Liver (tissue), 10 donors: ENCODE measurements at places on chromosomes 12 and 14. TPM values are rescaled to one million over a fixed set of nuclear protein-coding genes. Genes with fewer than 3 reads are reported as not detected.
A peak's percentile ranks its signal among the peaks of the same experiment; 100 is the strongest.

Gene TEX52
- total RNA-seq: not detected

DNA sequence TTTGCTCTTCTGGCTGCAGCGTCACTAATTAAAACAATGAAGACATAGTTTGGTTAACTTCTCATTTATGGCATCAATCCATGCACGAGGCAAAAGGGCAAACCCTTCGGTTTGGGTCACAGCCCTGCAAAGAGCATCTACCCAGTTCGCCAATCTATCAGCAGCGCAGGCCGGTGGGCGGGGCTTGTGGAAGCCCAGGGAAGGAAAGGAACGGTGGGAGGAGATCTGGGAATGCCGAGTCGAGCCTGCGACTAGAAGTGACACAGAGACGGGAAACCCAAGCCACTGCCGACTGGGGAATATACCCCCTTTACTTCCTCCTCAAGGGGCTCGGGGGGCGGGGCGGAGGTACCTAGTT lies 466 bp downstream of the KICS2 start:
- peak; percentile 78 for DNase-seq
- H3K4me1 ChIP-seq: peaks cover 11% of the 10 kb centered on the region
- no peaks in the 10 kb centered on the region for H3K27me3 ChIP-seq
- peak overlapping the region; percentile 91 for H3K27ac ChIP-seq
- H3K36me3 ChIP-seq: no peaks in the 10 kb centered on the region
- H3K4me3 ChIP-seq: peak overlapping the region; percentile 81

GRCh38 chr12:82097877-82098276 lies 260.3 kb downstream of the CCDC59 start:
- H3K27ac ChIP-seq: no peak overlapping the region
- no peak overlapping the region for H3K4me3 ChIP-seq

- no peak for DNase-seq
- H3K27me3 ChIP-seq: no peaks in the 10 kb centered on the region
- H3K4me3 ChIP-seq: no peak overlapping the region
- no peak overlapping the region for H3K27ac ChIP-seq
Measured at GRCh38 chr14:85402569-85403162, 127.3 kb upstream of the FLRT2 start.

DNA sequence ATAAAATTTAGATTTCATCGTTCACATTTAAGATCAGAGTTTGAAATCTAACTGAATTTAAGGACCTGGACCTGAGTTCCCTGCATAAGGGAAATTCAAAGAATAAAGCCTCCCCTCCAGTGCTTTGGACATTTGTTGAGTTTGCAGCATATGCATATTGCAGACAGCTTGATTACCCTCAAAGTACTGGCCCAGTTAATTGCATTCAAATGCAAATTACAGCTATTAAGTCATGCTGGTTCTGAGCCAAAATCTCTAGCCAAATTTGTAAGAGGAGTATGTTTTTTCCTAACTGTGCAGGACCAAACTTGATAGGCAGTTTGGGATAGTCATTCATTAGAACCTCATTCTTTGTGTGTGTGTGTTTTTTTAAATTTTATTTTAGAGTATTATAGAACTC lies 9.1 kb upstream of the KIF21A start:
- DNase-seq: no peak
- no peak overlapping the region for H3K4me3 ChIP-seq
- no peaks in the 10 kb centered on the region for H3K36me3 ChIP-seq
- no peak overlapping the region for H3K27ac ChIP-seq

DNA sequence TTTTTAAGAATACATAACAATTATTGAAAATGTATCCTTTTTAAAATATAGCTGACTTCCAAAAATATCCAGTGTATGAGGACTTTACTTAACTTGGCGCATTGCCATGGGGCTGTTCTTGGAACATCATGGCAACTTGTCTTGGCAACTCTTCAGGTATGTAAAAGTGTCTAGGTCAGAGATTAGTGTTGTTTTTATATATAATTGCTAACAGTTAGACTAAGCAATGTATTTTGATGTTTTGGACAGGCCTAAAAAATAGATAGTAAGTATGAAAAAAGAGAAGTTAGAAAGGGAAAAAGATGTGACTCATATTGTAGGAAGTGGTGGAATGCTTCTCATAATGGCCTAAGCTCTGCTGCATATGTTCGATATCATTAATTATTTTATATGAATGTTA lies 70.9 kb downstream of the MON2 start:
- no peak overlapping the region for H3K4me3 ChIP-seq
- DNase-seq: no peak
- peaks cover 2% of the 10 kb centered on the region for H3K36me3 ChIP-seq
- no peak overlapping the region for H3K27ac ChIP-seq

DNA sequence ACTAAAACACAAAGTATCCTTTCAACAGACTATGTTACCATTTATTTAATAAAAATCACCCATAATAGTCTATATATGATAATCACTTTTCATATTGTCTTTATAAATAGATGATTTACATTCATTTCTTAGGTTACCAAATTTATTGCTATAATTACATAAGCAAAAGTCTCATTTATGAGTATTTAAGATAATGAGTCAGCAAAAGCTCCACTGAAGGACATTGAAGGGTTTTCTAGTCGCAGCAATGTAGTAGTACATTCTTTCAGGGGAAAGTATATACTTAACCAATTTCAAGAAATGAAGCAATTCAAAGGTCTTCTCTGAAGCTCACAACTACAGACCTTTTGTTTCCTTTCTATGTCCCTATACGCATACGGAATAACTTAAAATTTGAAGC lies 110.9 kb downstream of the NOVA1 start:
- no peak overlapping the region for H3K4me3 ChIP-seq
- DNase-seq: no peak
- H3K36me3 ChIP-seq: no peaks in the 10 kb centered on the region
- no peak overlapping the region for H3K27ac ChIP-seq
- H3K4me1 ChIP-seq: no peaks in the 10 kb centered on the region

Gene CNPY2
- total RNA-seq: 24.6 TPM

- no peak overlapping the region for H3K27ac ChIP-seq
- peaks cover 5% of the 10 kb centered on the region for H3K4me1 ChIP-seq
- DNase-seq: no peak
- peaks cover 3% of the 10 kb centered on the region for H3K36me3 ChIP-seq
Measured at GRCh38 chr14:66920196-66920595, 269.0 kb upstream of the GARIN2 start.

Gene LIN7A
- total RNA-seq: 9.7 TPM

- no peaks in the 10 kb centered on the region for H3K4me1 ChIP-seq
- H3K36me3 ChIP-seq: no peaks in the 10 kb centered on the region
- H3K27ac ChIP-seq: no peak overlapping the region
- no peaks in the 10 kb centered on the region for H3K27me3 ChIP-seq
Measured at GRCh38 chr14:66105815-66106214, 380.4 kb upstream of the CCDC196 start.

DNA sequence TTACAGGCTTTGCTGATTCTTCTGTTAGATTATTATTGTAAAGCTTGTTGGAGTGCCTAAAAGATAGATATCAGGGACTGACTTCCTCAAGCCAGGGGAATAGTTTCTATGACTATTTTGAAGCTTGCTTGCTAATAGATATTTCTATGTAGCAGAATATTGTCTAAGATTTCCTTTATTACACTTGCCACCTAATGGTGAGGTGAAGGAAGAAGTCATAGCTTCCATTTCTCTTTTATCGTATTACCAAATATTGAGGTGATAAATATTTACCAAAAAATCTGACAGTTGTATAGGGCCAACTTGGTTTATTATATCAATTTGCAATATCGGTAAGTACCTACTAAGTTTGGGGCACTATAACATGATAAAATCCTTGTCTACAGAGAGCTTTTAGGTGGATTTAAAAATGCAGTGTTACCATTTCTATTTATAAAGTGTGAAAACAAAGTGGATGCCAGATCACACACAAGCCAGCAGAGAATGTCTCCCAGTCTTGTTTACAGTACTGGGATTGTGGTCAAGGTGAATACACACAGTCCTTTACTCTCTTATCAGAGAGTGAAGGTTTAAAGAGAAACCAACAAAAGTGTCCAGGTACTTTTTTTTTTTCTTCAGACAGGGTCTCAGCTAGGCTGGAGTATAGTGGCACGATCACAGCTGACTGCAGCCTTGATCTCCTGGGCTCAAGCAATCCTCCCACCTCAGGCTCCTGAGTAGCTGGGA lies 137.9 kb downstream of the IGF1 start:
- DNase-seq: no peak
- H3K27ac ChIP-seq: peak overlapping the region; percentile 66
- no peaks in the 10 kb centered on the region for H3K27me3 ChIP-seq
- H3K4me3 ChIP-seq: no peak overlapping the region
- H3K4me1 ChIP-seq: peaks cover 9% of the 10 kb centered on the region
- H3K36me3 ChIP-seq: no peaks in the 10 kb centered on the region

DNA sequence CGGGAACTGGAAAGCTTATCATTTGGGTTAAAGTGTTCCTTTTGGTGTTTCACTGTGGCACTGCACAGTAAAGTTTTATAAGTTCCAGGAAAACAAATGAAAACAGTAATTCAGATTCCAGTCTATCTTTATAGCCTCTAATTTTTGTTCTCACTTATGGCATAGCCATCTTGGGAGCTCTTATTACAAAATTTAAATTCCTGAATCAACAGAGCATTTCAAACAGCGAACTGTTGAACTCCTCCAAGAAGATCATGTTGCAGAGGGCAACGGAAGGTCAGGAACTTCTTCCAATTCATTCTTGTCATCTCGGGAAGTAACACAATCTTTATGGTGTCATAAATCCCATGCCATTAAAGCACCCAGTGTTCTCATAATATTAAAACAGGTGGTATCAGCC lies 229.1 kb downstream of the KCNC2 start:
- H3K36me3 ChIP-seq: no peaks in the 10 kb centered on the region
- H3K4me1 ChIP-seq: peaks cover 24% of the 10 kb centered on the region
- no peak for DNase-seq
- H3K27me3 ChIP-seq: no peaks in the 10 kb centered on the region
- H3K4me3 ChIP-seq: no peak overlapping the region

Gene STRAP
- 41.0 TPM for total RNA-seq

GRCh38 chr12:67659292-67659691 lies 10.7 kb downstream of the DYRK2 start:
- H3K4me3 ChIP-seq: no peak overlapping the region
- no peaks in the 10 kb centered on the region for H3K27me3 ChIP-seq
- peaks cover 12% of the 10 kb centered on the region for H3K36me3 ChIP-seq

- H3K4me3 ChIP-seq: no peak overlapping the region
- H3K4me1 ChIP-seq: no peaks in the 10 kb centered on the region
- H3K36me3 ChIP-seq: no peaks in the 10 kb centered on the region
- no peak overlapping the region for H3K27ac ChIP-seq
Measured at GRCh38 chr12:92385296-92385695, 239.7 kb upstream of the BTG1 start.

GRCh38 chr14:50864946-50865345 lies 6.9 kb upstream of the ABHD12B start:
- peaks cover 5% of the 10 kb centered on the region for H3K4me1 ChIP-seq
- DNase-seq: no peak
- H3K27me3 ChIP-seq: no peaks in the 10 kb centered on the region

DNA sequence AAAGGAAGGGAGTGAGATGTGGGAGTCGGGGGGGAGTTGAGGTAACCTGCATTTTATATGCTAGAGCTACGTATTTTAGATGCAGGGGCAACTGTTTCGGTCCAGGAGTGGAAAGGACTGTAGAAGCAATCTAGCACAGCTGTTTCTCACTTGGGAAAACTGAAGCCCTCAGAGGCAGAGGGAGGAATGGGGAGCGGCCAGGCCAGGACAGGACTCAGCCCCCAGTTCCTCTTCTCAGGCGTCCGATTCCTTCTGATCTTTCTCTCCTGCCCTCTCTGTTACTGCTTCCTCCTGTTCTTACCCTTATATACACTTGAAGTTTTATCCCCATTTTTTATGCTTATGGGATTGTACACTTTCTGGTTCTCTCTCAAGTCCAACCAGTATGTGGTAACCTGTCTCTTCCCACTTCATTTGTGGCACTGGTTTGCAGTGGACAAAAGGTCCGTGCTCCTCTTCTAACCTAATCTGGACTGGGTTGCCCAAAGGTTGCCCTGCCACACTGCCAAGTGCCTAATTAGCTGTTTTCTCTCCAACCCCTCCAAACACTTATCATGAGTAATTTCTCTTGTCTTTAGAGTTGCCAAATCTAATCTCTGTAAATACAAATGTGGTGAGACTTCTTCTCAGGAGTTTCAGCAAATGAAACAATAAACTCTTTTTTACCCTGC lies 16.2 kb downstream of the LPCAT3 start:
- H3K27ac ChIP-seq: no peak overlapping the region
- no peak overlapping the region for H3K4me3 ChIP-seq
- H3K27me3 ChIP-seq: no peaks in the 10 kb centered on the region

- DNase-seq: no peak
- no peak overlapping the region for H3K27ac ChIP-seq
- no peaks in the 10 kb centered on the region for H3K4me1 ChIP-seq
- no peaks in the 10 kb centered on the region for H3K36me3 ChIP-seq
Measured at GRCh38 chr12:1978078-1978862, 26.0 kb downstream of the DCP1B start.

DNA sequence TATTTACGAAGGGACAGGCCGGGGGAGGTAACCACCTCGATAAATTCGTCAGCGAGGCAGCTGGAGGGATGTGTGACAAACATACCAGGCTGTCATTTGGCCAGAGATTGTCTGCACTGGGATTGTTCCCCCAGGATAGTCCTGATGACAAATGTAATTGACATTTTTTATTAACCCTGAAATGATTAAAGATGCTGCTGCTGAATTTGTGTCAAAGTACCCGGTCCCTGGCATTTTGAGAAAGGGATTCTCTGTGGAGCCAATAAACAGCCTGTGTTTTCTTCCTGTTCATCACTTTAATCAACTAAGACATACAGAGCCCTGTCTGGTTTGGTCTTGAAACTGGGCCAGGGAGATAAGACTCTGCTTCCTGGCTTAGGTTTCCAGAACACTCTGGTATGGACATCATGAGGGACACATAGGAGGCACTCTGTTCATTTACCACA lies 117.6 kb downstream of the SLC25A47 start:
- no peaks in the 10 kb centered on the region for H3K36me3 ChIP-seq
- H3K27ac ChIP-seq: no peak overlapping the region
- no peaks in the 10 kb centered on the region for H3K27me3 ChIP-seq
- H3K4me1 ChIP-seq: no peaks in the 10 kb centered on the region

GRCh38 chr14:31465111-31465510 lies 7.8 kb upstream of the DTD2 start:
- H3K4me3 ChIP-seq: no peak overlapping the region
- H3K36me3 ChIP-seq: no peaks in the 10 kb centered on the region

- no peaks in the 10 kb centered on the region for H3K4me1 ChIP-seq
- H3K27me3 ChIP-seq: no peaks in the 10 kb centered on the region
- H3K36me3 ChIP-seq: no peaks in the 10 kb centered on the region
- no peak for DNase-seq
Measured at GRCh38 chr12:42689699-42690098, 100.2 kb upstream of the PRICKLE1 start.
